ENCODE measurements at places on chromosomes 4 and X.

DNA sequence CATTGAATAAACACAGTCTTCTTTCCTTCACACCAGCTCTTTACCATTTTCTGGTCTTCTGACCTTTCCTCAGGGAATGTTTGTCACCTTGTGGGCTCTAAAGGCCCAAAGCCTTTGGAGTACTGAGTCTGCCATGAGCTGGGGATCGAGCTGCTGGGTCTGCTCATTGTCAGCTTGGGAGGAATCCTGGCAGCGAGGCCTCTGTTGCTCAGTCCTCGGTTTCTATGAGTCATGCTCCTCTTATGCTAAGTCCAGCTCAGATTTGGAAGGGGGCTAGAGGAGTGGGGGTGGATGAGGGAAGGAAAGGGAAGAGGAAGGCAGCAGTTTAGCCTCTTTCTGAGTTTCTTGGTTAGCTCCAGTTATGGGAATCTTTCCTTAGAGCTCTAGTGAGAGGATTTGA is 31.1 kb downstream of the NHSL2 start:
- DNase-seq: no peak
- peaks cover 4% of the 10 kb centered on the region for H3K27me3 ChIP-seq
- no peak overlapping the region for H3K27ac ChIP-seq
- H3K36me3 ChIP-seq: no peaks in the 10 kb centered on the region
- H3K4me1 ChIP-seq: no peaks in the 10 kb centered on the region
- H3K4me3 ChIP-seq: no peak overlapping the region

GRCh38 chr4:176036585-176037205 is 28.9 kb upstream of the WDR17 start:
- no peak overlapping the region for H3K27ac ChIP-seq
- no peaks in the 10 kb centered on the region for H3K36me3 ChIP-seq
- H3K4me1 ChIP-seq: no peaks in the 10 kb centered on the region
- no peaks in the 10 kb centered on the region for H3K27me3 ChIP-seq
- no peak overlapping the region for H3K4me3 ChIP-seq
- DNase-seq: no peak

DNA sequence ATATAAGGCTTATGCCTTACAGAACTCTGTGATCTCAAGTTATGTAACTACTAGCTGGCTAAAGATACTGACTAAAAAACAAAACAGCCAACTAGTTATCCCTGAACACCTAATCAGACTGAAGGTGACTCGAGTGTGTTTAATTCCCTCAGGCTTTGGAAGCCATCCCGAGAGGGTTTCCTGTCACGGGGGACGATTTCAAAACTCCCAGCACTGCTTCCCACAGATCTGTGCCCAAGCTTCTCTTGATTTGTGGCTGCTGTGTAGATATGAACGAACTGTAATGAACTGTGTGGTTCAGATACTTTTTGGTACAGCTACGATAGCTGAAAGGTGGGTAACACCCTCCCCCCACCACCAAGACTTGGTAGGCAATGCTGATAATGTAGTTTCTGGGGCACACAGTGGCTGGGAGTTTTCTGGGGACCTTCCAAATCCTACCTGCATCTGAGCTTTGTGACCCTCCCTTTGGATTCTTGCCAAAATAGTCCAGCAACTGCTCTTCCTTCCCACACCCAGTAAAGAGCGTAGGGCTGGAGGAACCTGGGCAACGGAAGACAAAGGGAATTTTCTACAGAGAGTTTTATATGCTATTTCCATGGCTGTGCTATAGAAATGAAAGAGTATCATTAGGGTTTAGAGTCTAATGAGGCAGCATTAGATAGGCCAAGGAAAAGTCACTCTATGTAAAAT is 148.8 kb downstream of the MGST2 start:
- no peak overlapping the region for H3K27ac ChIP-seq
- DNase-seq: no peak
- H3K4me1 ChIP-seq: no peaks in the 10 kb centered on the region
- H3K27me3 ChIP-seq: peaks cover 26% of the 10 kb centered on the region
- no peaks in the 10 kb centered on the region for H3K36me3 ChIP-seq

- H3K4me1 ChIP-seq: peaks cover 38% of the 10 kb centered on the region
- no peak for DNase-seq
- no peaks in the 10 kb centered on the region for H3K36me3 ChIP-seq
- H3K4me3 ChIP-seq: no peak overlapping the region
- H3K27ac ChIP-seq: no peak overlapping the region
These were observed 168.3 kb upstream of the RPS6KA3 start for GRCh38 chrX:20434986-20435385.

GRCh38 chr4:148060264-148061140 is 328.6 kb downstream of the ARHGAP10 start:
- DNase-seq: no peak
- peak overlapping the region; percentile 88 for H3K27ac ChIP-seq
- H3K36me3 ChIP-seq: peaks cover 4% of the 10 kb centered on the region
- peaks cover 58% of the 10 kb centered on the region for H3K4me1 ChIP-seq
- H3K27me3 ChIP-seq: no peaks in the 10 kb centered on the region

- peaks cover 27% of the 10 kb centered on the region for H3K4me1 ChIP-seq
- H3K4me3 ChIP-seq: no peak overlapping the region
- peaks cover 62% of the 10 kb centered on the region for H3K36me3 ChIP-seq
- no peaks in the 10 kb centered on the region for H3K27me3 ChIP-seq
- DNase-seq: no peak
These were observed 41.2 kb downstream of the ATP10D start for GRCh38 chr4:47526281-47526680.

- peaks cover 16% of the 10 kb centered on the region for H3K4me1 ChIP-seq
- H3K36me3 ChIP-seq: peaks cover 32% of the 10 kb centered on the region
- H3K4me3 ChIP-seq: no peak overlapping the region
- H3K27me3 ChIP-seq: no peaks in the 10 kb centered on the region
- H3K27ac ChIP-seq: no peak overlapping the region
These were observed 47.6 kb upstream of the ADAD1 start for GRCh38 chr4:122331195-122331594.

GRCh38 chr4:6811165-6811564 is 28.6 kb downstream of the KIAA0232 start:
- H3K27ac ChIP-seq: no peak overlapping the region
- H3K4me1 ChIP-seq: peaks cover 16% of the 10 kb centered on the region
- no peak for DNase-seq
- peaks cover 16% of the 10 kb centered on the region for H3K36me3 ChIP-seq

- no peak overlapping the region for H3K27ac ChIP-seq
- no peak for DNase-seq
- no peaks in the 10 kb centered on the region for H3K27me3 ChIP-seq
- no peaks in the 10 kb centered on the region for H3K4me1 ChIP-seq
- H3K36me3 ChIP-seq: no peaks in the 10 kb centered on the region
- H3K4me3 ChIP-seq: no peak overlapping the region
These were observed 271.5 kb upstream of the FAM241A start for GRCh38 chr4:111873801-111874200.

- no peak for DNase-seq
- H3K36me3 ChIP-seq: peaks cover 6% of the 10 kb centered on the region
- H3K27ac ChIP-seq: peak overlapping the region; percentile 93
- H3K4me1 ChIP-seq: peaks cover 5% of the 10 kb centered on the region
- H3K4me3 ChIP-seq: peak overlapping the region; percentile 78
- H3K27me3 ChIP-seq: peaks cover 19% of the 10 kb centered on the region
These were observed 25.0 kb downstream of the UTP14A start for GRCh38 chrX:129930941-129931410.

- no peak overlapping the region for H3K4me3 ChIP-seq
- H3K36me3 ChIP-seq: no peaks in the 10 kb centered on the region
- H3K27ac ChIP-seq: no peak overlapping the region
- H3K27me3 ChIP-seq: no peaks in the 10 kb centered on the region
- no peaks in the 10 kb centered on the region for H3K4me1 ChIP-seq
These were observed 90.5 kb downstream of the MAPK10 start for GRCh38 chr4:86269354-86269753.

DNA sequence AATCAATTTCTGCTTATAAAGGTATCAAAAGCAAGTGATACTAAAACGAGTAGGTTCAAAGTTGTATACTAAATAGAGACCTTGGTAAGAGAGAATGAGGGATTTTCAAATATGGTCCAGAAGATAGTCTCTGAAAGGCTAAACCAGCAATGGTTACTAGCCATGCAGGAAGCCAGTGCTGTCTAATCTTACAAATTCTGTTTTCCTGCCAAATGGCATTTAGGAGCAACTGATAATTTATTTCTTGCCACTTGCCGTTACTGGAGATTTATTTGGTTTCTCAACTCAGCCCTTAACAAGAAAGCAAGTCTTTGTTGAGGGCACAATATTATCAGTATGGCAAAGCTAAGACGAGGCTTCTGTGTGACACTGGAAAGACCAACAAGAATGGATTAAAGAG is 47.2 kb downstream of the MAP7D3 start:
- no peak for DNase-seq
- H3K4me1 ChIP-seq: peaks cover 17% of the 10 kb centered on the region
- H3K27ac ChIP-seq: no peak overlapping the region
- no peaks in the 10 kb centered on the region for H3K27me3 ChIP-seq
- H3K36me3 ChIP-seq: no peaks in the 10 kb centered on the region
- no peak overlapping the region for H3K4me3 ChIP-seq

- peaks cover 6% of the 10 kb centered on the region for H3K27me3 ChIP-seq
- H3K36me3 ChIP-seq: no peaks in the 10 kb centered on the region
- H3K4me3 ChIP-seq: no peak overlapping the region
- no peaks in the 10 kb centered on the region for H3K4me1 ChIP-seq
These were observed 137.4 kb upstream of the AGA start for GRCh38 chr4:177579649-177580048.

DNA sequence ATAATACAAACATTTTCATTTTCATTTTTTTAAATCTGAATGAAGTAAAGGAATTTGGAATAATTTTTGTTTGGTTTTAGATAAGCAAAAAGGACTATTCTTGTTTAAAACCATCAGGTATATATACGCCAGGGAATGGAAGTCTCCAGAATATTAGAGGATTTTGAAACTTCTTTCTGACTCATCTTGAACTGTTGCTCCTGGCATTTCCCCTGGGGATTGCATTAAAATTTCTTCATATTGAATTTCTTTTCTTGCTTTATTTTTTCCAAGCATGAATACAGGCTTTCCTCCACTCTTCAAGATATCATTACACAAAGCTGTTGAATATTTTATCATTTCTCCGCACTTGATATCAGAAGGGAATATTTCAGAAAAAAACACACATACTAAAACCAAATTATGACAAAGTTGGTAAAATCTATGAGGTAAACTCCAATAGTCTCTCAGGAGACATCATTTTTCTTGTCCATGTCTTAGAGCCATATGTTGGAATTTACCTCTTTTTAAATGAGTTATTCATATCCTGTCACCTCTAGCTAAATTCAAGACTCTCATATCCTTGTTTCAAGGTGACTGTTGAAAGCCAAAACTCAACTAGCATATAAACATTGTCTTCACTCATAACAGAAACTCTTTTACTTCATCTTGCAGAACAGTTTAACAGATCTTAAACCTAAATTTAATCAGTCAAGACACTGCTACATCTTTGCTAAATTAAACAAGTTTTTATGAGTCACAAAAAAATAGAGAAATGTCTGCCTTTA is 20.7 kb upstream of the CSN1S1 start:
- H3K4me1 ChIP-seq: no peaks in the 10 kb centered on the region
- H3K4me3 ChIP-seq: no peak overlapping the region
- no peak for DNase-seq
- H3K27me3 ChIP-seq: no peaks in the 10 kb centered on the region
- H3K27ac ChIP-seq: no peak overlapping the region

GRCh38 chr4:103757631-103758030 is 37.8 kb upstream of the TACR3 start:
- H3K36me3 ChIP-seq: no peaks in the 10 kb centered on the region
- no peaks in the 10 kb centered on the region for H3K27me3 ChIP-seq
- no peaks in the 10 kb centered on the region for H3K4me1 ChIP-seq

DNA sequence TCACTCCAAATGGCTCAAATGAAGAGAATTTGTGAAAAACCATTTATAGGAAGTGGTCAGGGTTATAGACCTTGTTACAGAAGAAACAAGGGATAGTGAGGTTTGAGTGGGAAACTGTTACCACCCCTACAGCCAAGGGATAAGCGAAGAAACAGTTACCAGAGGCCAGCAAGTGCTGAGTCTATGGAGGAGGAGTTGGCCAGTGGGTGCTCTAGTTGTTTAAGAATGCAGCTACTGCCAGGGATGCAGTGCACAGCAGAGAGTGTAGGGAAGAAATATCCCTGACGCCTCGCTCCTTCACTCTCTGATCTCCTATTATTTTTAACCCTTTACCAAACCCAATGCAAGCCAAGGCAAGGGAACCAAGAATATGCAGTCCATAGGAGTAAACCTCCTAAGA is 15.2 kb upstream of the SYTL4 start:
- H3K4me1 ChIP-seq: no peaks in the 10 kb centered on the region
- no peak overlapping the region for H3K4me3 ChIP-seq
- H3K27me3 ChIP-seq: peaks cover 13% of the 10 kb centered on the region
- H3K27ac ChIP-seq: no peak overlapping the region
- H3K36me3 ChIP-seq: no peaks in the 10 kb centered on the region

GRCh38 chr4:165325732-165326512 is 1.5 kb upstream of the MSMO1 start:
- no peak overlapping the region for H3K4me3 ChIP-seq
- DNase-seq: no peak
- H3K27ac ChIP-seq: peak overlapping the region; percentile 48
- no peaks in the 10 kb centered on the region for H3K27me3 ChIP-seq
- peaks cover 25% of the 10 kb centered on the region for H3K4me1 ChIP-seq
- peaks cover 18% of the 10 kb centered on the region for H3K36me3 ChIP-seq

- H3K27ac ChIP-seq: no peak overlapping the region
- DNase-seq: no peak
- H3K4me3 ChIP-seq: peak overlapping the region; percentile 27
- no peaks in the 10 kb centered on the region for H3K36me3 ChIP-seq
- no peaks in the 10 kb centered on the region for H3K4me1 ChIP-seq
These were observed 271.8 kb upstream of the TENM3 start for GRCh38 chr4:181971411-181971810.

DNA sequence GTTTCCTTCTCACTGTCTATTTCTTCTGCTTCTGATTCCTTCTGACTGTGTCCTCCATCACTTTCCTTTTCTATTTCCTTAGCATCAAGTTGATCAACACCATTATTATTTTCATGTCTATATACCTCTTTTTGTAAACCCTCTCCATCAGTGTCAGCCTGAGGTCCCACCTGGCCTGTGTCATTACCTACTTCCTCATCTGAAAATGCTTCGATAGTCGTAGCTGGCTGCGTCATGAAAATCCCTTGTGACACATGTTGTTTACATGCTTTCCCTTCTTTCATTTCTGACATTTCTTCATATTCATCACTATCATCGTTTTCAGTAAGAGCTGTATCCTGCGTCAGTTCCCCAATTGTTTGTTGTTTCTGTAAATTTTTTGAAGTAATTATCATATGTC is 39.6 kb downstream of the RPGR start:
- H3K27ac ChIP-seq: no peak overlapping the region
- no peak overlapping the region for H3K4me3 ChIP-seq
- H3K36me3 ChIP-seq: no peaks in the 10 kb centered on the region
- H3K4me1 ChIP-seq: no peaks in the 10 kb centered on the region
- no peaks in the 10 kb centered on the region for H3K27me3 ChIP-seq
- DNase-seq: no peak

GRCh38 chr4:132839070-132839469 is 310.0 kb upstream of the PCDH10 start:
- no peak overlapping the region for H3K27ac ChIP-seq
- H3K4me1 ChIP-seq: no peaks in the 10 kb centered on the region
- H3K4me3 ChIP-seq: no peak overlapping the region
- no peaks in the 10 kb centered on the region for H3K36me3 ChIP-seq
- DNase-seq: no peak

GRCh38 chrX:101393530-101394305 is 2.9 kb downstream of the RPL36A start:
- peak overlapping the region; percentile 88 for H3K4me3 ChIP-seq
- H3K4me1 ChIP-seq: peaks cover 27% of the 10 kb centered on the region
- no peak for DNase-seq
- peak overlapping the region; percentile 68 for H3K27ac ChIP-seq
- H3K36me3 ChIP-seq: peaks cover 34% of the 10 kb centered on the region
- no peaks in the 10 kb centered on the region for H3K27me3 ChIP-seq
